ENCODE measurements at places on chromosomes 1 and 21.

DNA sequence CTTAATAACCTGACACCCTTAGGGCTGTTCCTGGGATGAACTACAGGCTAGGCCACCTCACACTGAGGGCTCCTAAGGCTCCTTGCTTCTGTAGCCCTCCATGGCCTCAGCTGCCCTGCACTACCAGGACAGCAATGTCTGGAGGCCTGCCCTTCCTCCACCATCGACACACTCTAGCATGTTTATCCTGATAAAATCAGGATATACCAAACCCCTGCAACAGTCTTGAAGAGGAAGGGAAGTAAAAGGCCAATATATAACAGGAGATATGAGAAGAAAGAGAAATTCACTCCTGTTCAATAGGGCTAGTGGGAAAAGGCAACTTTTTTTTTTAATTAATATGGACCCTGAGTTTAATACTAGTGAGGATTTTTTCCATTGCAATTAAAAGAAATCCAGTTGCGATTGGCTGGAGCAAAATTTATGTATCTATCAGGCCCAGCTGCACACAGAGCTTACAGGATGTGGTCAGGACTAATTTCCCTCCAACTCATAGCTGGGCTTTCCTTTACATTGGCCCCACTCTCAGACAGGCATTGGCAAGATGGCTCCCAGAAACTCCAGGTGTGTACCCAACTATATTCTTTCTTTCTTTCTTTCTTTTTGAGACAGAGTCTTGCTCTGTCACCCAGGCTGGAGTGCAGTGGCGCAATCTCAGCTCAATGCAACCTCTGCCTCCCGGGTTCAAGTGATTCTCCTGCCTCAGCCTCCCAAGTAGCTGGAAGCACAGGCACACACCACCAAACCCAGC, 13.5 kb upstream of the ATP2B4 start:
- no peak for DNase-seq

DNA sequence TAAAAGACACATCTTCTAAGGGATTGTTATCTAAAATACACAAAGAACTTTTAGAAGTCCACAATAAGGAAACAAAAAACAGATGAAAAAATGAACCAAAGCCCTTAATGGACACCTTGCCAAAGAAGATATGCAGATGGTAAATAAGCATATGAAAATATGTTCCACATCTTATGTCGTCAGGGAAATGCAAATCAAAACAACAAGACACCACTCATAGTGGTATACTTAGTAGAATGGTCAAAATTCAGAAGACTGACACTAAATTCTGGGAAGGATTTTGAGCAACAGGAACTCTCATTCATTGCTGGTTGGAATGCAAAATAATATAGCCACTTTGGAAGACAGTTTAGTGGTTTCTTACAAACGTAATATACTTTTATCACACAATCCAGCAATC, 205.7 kb upstream of the ST6GALNAC5 start:
- DNase-seq: no peak

GRCh38 chr1:115112496-115113375, 23.4 kb upstream of the TSPAN2 start:
- DNase-seq: peak; percentile 29

- no peak for DNase-seq
Measured at GRCh38 chr21:44380876-44381275, 27.5 kb downstream of the TRPM2 start.

DNA sequence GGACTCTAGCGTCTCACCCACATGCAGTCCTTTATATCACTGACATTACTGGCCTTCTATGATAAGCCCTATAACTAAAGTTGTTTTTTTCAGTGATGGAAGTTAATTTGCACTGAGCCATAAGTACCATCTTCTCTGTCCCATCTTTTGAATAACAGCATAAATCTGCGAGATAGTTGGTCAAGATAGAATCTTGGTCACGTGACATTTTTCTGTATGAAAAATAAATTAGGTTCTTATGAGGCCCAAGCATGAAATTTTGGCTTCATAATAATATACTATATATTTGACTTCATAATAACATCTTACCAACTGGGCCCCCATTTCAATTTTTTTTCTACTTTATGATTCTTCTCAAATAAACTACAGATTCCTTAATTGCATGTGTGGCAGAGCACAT, 285.5 kb downstream of the KCNH1 start:
- no peak for DNase-seq
